Esophagus mucosa (tissue), 1 donor: ENCODE measurements at places on chromosomes 1 and 21. TPM values are rescaled to one million over a fixed set of nuclear protein-coding genes. Genes with fewer than 3 reads are reported as not detected.

Gene ASPM
- 13.4 TPM for total RNA-seq

Gene KCNH1
- total RNA-seq, result 1.2 TPM

Gene KCNC4
- 5.8 TPM for total RNA-seq

Gene SPRR2F
- total RNA-seq, result 198 TPM

Gene SPRR2A
- 5,244 TPM for total RNA-seq

Gene TSTD1
- total RNA-seq, result 67.9 TPM

Gene SLC45A1
- total RNA-seq, result 0.20 TPM

Gene EXTL2
- total RNA-seq, result 2.3 TPM

Gene ADAMTSL4
- 42.9 TPM for total RNA-seq

GRCh38 chr1:159282118-159282517, 20.0 kb upstream of the FCER1A start:
- ATAC-seq, result no peak

GRCh38 chr1:3314491-3315381, 139.7 kb upstream of the ARHGEF16 start:
- ATAC-seq, result no peak

DNA sequence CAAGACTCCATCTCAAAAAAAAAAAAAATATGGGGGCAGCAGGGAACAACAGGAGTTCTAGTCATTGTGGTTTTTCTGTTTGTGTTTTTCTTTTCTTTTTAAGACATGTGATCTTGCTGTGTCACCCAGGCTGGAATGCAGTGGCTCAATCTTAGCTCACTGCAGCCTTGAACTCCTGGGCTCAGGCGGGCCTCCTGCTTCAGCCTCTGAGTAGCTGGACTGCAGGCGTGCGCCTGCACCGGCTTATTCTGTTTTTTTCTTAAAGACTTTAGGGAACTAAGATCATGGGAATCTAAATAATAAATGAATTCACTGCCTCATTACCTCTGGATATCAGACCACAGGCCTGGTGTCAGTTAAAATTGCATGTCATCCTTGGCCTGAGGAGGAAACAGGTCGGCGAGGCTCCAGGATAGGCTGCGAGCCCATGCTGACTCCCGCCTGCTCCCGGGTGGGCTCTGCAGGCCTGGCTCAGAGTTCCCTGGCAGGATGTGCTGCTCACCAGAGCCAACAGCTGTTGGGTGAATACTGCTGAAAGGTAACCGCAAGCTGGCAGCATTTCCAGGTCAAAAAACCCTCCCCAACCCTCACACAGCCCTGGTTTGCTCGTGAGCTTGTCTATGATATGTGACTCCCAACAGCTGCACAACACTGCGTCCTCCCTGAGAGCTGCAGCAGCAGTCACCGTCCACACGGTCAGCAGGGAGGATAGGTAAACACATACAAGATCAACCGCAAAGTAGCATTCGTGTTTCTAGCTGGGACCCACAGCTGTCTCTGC, 58.1 kb downstream of the SCCPDH start:
- no peak for ATAC-seq

DNA sequence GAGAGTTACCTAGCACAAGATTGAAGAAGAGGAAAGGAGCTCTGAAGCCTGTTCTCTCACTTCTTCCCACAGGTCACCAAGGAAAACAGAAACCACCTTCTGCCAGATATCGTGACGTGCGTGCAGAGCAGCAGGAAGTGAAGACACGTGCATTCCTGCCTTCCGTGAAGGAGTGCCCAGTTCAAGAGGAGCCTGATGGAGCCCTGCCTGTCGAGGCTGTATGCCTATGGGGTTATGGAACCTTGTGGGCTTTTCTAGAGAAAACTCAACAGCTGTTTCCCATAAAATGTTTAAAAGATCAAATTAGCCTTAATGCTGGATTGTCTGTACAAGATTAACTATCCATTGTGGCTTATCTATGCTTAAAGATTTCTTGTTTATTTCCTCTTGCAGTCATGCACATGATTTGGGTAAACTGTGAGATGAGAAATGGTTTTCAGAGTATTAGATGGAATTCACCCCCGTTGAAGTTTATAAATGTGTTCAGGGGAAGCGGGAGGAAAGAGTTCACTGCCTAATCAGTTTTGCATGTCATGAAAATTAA, 27.8 kb downstream of the NTPCR start:
- peak; percentile 63 for ATAC-seq

- ATAC-seq, result peak; percentile 97
Measured at GRCh38 chr1:55262822-55263221, 47.7 kb upstream of the USP24 start.

GRCh38 chr1:9473032-9473807, 66.0 kb upstream of the SLC25A33 start:
- ATAC-seq, result peak; percentile 83

DNA sequence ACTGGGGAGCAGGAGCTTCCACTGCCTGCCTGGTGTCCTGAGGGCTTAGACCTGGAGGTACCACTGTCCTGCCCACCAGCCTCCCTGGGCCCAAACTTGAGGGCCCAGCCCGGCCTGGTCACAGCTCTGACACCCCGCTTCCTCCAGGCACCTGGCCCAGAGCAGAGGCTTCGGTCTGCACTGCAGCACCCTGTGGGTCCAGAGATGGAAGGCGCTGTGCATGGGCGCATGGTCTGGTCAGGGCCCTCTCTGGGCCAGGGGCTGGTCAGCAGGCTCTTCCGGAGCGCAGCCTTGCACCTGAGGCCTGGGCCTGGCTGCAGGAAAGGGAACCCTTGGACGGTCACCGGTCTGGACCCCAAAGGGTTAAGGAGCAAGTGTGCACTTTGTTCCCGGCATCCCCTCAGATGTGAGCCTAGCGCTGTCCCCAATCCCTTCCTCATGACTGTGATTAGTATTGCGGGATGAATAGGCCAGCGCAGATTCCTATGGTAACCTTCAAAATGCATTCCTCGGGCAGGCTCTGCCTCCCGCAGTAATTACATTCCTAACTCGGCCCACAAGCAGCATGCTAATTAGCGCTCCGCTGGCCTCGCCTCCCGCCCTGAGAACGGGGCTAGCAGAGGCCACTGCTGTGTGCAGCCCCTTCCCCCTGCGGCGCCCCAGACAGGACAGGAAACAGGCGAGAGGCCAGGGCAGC, 36.3 kb downstream of the PRDM16 start:
- no peak for ATAC-seq

DNA sequence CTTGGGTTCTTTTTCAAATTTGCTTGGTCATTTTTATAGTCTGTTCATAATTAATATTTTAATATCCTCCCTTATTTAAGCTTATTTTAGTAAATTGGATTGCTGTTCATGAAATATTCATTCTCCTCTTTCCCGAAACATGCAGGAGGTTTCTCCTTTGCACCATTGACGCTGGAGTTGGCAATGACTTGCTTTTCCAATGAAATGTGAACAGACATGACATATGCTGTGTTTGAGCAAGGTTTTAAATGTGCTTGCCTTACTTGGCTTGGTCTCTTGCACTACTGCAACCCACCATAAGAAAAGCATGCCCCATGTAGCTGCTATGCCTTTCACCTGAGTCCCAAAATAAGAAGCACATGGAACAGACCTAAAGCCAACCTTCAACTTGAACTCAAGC, 498.0 kb upstream of the NFIA start:
- no peak for ATAC-seq

- ATAC-seq, result no peak
Measured at GRCh38 chr1:109677459-109677858, 9.6 kb downstream of the GSTM2 start.

DNA sequence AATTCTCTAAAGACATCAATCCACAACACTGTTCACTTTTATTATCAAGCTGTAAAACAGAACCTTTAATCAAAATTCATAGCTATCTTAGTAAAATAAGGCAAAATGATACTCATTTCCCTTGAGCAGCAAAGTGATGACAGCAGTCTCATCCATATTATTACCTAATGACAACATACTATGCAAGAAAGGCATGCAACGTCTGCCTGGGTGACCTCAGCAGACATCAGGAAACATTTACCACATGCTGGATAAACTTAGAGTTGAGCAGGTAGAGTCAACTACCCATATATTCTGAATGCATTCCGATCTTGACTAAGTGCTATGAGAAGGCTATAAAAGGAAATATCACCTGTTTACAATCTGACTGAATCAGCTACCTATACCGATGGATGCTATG, 145.1 kb downstream of the SIPA1L2 start:
- ATAC-seq, result peak; percentile 27

GRCh38 chr1:156406251-156406650, 37.2 kb downstream of the RHBG start:
- ATAC-seq, result no peak

DNA sequence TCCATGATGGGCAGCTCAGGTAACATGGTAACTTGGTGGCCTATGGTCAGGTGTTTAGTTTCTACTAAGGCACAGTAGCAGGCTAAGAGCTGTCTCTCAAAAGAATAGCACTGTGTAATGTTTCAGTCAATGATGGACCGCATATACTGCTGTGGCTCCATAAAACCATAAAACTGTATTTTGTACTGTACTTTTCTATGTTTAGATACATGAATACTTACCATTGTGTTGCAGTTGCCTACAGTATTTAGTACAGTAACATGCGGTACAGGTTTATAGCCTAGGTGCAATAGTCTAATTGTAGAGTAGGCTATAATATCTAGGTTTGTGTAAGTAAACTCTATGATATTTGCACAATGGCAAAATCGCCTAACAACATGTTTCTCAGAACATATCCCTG, 50.6 kb downstream of the SLC2A1 start:
- ATAC-seq, result no peak

DNA sequence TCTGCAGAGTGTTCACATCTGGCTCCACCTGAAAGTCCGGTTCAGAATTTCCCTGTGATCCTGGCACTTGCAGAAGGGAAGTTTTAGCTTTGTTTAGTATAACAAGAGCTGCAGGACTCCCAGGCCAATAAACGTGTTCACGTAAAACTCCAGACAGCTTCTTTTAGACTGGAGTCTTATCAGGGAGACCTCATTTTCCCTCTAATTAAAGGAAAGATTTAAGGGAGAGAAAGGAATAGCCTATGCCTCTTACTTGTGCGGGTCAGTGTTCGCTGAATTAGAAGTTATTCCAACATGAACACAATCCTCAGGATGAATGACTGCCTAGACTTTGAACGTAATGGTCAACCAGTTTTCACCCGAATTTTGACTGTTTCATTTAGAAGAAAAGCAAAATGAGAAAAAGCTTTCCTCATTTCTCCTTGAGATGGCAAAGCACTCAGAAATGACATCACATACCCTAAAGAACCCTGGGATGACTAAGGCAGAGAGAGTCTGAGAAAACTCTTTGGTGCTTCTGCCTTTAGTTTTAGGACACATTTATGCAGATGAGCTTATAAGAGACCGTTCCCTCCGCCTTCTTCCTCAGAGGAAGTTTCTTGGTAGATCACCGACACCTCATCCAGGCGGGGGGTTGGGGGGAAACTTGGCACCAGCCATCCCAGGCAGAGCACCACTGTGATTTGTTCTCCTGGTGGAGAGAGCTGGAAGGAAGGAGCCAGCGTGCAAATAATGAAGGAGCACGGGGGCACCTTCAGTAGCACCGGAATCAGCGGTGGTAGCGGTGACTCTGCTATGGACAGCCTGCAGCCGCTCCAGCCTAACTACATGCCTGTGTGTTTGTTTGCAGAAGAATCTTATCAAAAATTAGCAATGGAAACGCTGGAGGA, 202.1 kb upstream of the SGIP1 start:
- ATAC-seq, result peak; percentile 57

GRCh38 chr1:181044449-181044966, 10.7 kb downstream of the MR1 start:
- ATAC-seq, result peak; percentile 94

DNA sequence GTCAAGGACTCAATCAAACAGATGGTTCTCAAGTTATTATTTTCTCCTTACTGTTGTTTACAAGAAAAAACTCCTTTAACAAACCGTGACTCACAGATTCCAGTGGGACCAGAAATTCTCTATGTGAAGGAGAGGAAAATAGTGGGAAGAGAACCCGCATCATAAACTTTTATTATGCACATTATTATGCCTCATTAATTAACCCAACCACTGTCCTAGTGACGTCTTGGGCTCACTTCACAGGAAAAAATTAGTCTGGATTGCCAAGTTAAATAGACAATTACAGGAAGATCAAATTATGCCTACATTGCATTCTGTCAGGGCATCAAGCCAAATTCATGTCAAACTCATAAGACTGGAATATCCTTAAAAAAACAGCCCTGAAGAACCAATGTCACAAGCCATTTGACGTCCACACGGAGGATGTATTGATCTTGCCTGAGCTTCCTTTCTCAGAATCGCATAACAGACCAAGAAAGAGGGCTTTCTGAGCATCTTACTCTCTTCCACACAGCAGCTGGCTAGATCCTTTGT, 347.8 kb downstream of the DUSP10 start:
- no peak for ATAC-seq

- no peak for ATAC-seq
Measured at GRCh38 chr1:1187938-1188337, 14.3 kb downstream of the TTLL10 start.

- no peak for ATAC-seq
Measured at GRCh38 chr1:163459539-163459938, 137.8 kb downstream of the NUF2 start.

DNA sequence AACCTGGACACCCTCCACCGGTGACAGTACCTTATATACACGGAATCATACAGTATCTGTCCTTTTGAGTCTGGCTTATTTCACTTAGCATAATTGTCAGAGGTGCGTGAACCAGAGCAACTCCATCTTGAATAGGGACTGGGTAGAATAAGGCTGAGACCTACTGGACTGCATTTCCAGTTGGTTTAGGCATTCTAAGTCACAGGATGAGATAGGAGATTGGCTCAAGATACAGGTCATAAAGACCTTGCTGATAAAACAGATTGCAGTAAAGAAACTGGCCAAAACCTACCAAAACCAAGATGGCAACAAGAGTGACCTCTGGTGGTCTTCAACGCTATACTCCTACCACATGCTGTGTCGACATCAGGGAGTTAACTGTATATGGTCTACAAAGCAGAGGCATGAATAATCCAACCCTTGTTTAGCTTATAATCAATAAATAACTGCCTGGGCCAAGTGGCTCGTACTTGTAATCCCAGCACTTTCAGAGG, 1.4 kb upstream of the FDPS start:
- ATAC-seq, result no peak

- ATAC-seq, result no peak
Measured at GRCh38 chr1:40067023-40067422, 26.5 kb downstream of the CAP1 start.

- no peak for ATAC-seq
Measured at GRCh38 chr21:14833666-14834351, 231.0 kb downstream of the NRIP1 start.

GRCh38 chr1:239909898-239910297, 181.8 kb upstream of the FMN2 start:
- ATAC-seq, result peak; percentile 87

DNA sequence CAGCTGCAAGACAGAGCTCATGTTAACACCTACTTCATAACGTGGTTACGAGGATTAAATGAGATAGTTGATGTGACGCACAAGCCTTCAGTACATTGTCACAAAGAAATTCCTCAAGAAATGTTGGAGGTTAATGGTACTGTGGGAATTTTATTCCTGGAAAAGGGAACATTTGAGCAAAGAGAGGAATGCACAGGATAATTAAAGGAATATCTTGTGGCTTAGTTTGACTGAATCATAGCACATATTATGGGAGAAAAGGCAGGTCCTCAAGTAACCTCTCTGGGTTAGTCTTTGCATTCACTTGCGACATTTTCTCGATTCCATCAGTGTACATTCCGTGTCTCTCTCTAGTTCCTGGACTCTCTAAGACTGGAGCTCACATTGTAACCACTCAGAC, 300.2 kb upstream of the DUSP10 start:
- ATAC-seq, result no peak
